ENCODE measurements at places on chromosomes 13 and 19.

DNA sequence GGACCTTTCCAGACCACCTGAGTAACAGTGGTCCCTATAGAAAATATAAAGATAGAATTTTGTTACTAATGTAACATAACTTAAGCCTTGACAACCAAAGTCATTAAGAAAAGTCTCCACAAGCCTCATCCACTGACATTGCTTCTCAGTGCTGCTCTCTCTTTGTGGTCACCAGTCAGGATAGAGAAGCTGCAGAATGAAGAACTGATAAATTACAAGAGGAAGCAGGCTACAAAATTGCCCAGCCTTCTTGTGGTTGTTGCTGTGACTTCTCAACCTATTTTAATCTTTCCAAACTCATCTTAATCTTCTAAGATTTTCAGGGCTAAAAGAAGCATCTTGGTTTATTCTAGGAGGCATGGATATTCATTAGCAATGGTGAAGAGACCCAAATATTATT, 343.8 kb downstream of the MZT1 start:
- no peak for DNase-seq

- DNase-seq: no peak
These were observed 18.6 kb downstream of the ZNF233 start for GRCh38 chr19:44278181-44278690.

GRCh38 chr19:58395979-58396627, 647 bp downstream of the RNF225 start:
- no peak for DNase-seq

- DNase-seq: no peak
These were observed 462.1 kb downstream of the OLFM4 start for GRCh38 chr13:53490752-53491151.

DNA sequence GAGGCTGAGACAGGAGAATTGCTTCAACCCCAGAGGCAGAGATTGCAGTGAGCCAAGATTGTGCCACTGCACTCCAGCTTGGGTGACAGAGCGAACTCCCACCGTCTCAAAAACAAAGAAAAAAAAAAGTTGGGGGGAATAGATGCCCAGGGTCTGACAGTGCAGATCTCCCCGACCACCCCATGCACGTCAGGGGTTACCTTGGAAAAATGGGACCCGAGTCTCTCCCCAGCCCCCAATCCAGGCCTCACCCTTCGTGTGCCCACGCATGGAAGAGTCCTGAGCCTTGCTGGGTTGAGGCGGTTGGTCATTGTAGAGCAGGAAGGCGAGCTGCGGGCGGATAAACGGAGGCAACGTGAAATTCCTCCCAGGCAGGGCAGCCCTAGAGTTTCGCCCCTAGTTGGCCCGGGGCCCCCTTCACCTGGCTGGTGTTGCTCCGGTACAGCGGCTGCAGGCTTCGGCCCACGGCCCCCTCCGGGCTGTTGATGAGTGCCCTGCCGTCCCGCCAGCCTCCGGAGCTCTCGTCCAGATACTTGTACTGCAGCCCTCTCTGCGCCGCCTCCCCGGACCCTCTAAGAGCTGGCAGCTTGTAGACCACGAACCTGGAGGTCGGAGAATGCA, 588 bp downstream of the DNASE2 start:
- peak; percentile 46 for DNase-seq

DNA sequence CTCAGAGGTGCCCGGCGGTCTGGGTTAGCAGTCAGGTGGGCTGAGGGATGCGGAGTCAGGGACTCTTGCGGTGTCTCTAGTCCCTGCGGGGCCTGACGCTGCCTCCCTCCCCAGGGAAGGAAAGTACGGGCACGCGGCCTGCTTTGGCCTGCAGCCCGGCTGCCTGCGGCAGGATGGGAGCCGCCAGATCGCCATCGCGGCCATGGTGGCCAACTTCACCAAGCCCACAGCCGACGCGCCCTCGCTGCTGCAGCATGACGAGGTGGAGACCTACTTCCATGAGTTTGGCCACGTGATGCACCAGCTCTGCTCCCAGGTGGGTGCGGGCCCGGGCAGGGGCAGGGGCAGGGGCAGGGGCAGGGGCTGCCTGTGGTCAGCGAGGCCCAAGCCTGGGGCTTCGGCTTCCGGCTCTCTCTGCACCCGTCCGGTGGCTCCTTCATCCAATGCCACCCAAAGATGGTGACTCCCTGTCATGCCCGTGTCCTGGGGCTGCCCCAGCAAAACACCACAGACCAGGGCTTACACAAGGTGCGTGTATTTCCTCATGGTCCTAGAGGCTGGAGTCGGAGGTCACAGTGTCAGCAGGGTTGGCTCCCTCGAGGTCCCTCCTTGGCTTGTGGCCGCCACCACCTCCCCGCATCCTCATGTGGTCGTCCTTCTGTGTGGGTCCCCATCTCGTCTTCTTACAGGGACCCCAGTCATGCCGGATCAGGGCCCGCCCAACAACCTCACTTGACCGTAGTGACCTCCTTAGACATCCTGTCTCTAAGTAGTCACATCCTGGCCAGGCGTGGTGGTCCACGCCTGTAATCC, 11.3 kb upstream of the ZNF554 start:
- DNase-seq: no peak

DNA sequence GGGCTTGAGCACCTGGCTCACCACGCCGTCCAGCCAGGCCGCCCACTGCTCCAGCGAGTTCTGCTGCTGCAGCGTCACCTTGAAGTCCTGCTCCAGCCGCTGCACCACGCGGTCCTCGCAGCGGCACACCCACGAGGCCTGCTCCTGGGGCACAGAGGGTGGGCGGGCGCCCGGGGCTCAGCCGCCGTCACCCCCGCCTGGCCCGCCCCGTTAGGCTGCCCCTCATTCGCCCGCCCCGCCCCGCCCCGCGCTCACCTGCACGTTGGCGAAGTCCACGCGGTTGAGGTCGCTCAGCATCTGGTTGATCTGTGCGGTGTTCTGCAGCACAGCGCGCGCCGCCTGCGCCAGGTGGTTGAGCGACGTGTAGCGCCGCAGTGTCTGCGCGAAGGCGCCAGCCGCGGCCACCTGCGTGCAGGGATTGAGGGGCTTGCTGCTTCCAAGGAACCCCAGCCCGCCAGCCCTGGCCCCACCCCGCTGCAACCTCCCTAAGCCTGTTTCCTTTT, 11.3 kb downstream of the DCAF15 start:
- DNase-seq: no peak

GRCh38 chr19:1183543-1184172, 9.6 kb upstream of the SBNO2 start:
- peak; percentile 87 for DNase-seq

DNA sequence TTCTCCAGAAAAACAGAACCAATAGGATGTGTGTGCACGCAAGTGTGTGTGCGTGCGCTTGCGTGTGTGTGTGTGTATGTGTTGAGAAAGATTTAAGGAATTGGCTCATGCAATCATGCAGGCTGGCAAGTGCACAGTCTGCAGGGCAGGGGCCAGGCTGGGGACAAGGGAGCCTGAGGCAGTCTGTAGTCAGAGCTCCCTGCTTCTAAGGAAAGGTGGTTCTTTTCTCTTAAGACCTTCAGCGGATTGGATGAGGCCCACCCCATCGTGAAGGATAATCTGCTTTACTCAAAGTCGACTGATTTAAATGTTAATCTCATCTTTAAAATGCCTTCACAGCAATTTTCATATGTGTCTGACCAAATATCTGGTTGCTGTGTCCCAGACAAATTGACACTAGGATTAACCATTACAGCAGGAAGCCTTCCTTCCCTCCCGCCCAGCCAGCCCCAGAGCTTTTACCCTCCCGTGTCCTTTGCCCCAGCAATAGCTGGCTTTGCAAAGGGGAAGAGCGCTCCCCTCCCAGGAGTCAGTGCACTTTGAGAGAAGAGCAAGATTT, 15.0 kb upstream of the NAXD start:
- no peak for DNase-seq

GRCh38 chr13:100715604-100716003, 41.0 kb upstream of the TMTC4 start:
- DNase-seq: no peak

GRCh38 chr19:39671739-39672363, 16.1 kb downstream of the LGALS16 start:
- peak; percentile 82 for DNase-seq

DNA sequence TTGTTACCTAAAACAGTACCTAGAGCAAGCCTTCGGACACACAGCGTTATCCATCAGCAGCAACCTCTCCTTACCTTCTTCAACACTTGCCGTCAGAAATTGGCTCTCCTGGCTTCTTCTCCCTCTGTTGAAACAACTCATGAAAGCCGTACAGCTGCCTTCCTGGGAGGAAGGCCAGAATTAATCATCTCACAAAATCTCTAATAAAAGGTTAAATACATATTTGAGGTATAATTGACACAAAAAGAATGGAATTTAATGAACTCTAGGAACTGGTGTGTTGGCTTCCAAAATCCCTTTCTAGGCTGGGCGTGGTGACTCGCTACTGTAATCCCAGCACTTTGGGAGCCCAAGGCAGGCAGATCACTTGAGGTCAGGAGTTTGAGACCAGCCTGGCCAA, 37.3 kb upstream of the GTF2F2 start:
- DNase-seq: no peak

DNA sequence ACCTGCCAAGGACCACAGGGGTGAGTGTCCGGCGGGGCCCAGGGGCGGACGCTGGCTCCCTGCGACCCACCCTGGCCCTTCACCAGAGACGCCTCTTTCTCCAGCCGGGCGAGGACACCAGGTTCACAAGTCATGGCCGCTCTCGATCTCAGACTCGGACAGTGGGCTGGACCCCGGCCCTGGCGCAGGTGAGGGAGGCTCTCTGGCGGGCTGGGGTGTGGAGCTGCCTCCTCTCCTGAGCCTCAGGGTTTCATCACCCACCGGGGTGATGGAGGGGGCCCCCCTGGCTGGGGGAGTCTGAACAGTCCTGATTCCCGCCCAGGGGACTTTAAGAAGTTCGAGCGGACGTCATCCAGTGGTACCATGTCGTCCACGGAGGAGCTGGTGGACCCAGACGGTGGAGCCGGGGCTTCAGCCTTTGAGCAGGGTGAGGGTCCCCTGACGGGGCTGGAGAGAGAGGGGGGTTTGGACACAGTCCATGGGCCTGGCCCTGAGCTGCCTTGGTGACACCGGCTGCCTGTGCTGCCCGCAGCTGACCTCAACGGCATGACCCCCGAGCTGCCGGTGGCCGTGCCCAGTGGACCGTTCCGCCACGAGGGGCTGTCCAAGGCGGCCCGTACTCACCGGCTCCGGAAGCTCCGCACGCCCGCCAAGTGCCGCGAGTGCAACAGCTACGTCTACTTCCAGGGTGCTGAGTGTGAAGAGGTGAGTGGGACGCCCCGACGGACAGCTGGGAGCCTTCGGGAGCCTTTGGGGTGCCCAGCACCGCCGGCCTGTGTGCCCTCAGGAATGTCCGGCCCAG, 13.6 kb downstream of the ARHGAP45 start:
- DNase-seq: no peak

DNA sequence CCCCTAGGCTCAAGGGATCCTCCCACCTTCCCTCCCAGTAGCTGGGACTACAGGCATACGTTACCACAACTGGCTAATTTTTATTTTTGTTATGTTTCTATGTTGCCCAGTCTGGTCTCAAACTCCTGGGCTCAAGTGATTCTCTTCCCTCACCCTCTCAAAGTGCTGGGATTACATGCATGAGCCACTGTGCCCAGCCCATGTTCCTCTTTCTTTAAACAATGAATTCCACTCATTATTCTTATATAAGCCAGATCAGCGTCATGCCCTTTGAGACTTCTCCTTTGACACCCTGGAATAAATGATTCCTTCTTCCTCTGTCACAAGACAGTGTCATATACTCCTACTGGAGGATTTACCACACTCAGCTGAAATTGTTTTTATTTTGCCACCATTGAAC, 519.9 kb upstream of the SPRY2 start:
- no peak for DNase-seq

DNA sequence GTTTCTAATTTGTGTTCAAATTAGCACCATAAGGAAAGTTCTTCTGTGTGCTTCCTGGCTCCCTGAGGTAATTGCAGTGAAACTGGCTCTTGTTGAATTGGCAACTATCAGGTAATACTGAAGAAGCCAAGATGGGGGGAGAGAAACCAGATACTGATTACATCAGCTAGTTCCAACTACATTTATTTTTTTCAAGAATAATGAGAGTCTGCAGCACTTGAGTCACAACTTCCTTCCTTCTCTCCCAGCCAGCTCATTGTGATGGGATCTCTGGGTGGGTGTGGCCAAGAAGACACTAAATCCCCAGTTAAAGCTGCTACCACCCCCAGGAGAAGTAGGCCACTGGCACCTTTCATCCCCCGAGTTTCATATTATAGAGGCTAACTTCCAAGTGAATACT, 100.7 kb upstream of the RXFP2 start:
- DNase-seq: no peak

DNA sequence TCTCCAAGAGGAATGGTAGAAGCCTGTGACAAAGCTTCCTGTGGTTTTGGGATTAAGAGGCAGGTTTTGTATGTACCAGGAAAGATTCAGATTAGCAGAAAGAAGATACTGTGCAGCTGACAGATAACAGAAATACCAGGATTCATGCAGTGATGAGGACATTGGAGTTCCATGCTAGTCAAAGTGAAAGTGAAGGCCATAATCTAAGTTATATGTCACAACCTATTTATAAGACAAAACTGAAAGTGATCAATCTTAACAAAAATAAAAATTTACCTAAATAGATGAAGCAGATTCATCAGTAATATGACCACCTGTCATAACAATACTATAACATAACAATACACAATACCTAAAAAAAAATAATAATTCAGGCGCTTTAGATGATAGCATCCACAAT, 1305.2 kb upstream of the PCDH9 start:
- DNase-seq: no peak

DNA sequence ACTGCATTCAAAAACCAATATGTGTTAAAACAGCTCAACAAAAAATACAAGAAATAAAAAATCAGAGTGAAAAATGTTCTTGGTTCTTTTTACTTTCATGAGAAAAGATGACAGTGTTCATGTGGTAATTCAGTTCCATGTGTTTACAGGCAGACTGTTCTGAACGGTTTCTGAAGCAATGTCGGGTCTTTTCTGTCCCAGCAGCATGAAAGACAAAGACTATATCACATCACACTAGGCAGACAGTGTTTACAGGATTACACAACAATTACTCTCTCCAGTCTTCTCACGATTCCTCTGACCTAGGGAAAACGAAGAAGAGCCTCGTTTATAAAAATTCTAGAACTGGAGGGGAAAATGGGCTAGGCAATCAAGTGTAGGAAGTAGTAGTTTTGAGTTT, 83.4 kb downstream of the UBL3 start:
- DNase-seq: no peak

- DNase-seq: no peak
These were observed 30.8 kb downstream of the PRR22 start for GRCh38 chr19:5753743-5754142.

DNA sequence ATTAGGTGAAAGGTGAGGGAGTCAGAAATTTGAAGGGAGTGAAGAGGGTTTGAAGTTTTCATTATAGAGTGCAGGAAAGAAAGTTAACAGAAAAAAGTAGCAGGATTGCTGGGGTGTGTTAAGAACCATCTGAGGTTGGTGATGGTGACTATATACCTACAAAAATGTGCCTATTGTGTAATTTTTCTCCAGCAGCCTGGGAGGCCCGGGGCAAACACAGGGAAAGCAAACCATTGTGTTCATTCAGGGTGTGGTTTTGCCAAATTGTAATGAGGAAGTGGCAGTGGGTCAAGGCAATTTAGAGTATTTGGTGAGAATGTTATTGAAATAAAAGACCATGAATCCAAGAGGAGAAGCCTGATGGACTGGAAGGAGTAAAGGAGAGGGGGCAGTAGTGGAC, 8.2 kb upstream of the SUCLA2 start:
- no peak for DNase-seq
